ENCODE measurements at places on chromosomes 7 and 10. TPM values are rescaled to one million over a fixed set of nuclear protein-coding genes. Genes with fewer than 3 reads are reported as not detected.

- no peak for DNase-seq
Observed at GRCh38 chr10:106175760-106176377, 988.6 kb downstream of the SORCS1 start.

DNA sequence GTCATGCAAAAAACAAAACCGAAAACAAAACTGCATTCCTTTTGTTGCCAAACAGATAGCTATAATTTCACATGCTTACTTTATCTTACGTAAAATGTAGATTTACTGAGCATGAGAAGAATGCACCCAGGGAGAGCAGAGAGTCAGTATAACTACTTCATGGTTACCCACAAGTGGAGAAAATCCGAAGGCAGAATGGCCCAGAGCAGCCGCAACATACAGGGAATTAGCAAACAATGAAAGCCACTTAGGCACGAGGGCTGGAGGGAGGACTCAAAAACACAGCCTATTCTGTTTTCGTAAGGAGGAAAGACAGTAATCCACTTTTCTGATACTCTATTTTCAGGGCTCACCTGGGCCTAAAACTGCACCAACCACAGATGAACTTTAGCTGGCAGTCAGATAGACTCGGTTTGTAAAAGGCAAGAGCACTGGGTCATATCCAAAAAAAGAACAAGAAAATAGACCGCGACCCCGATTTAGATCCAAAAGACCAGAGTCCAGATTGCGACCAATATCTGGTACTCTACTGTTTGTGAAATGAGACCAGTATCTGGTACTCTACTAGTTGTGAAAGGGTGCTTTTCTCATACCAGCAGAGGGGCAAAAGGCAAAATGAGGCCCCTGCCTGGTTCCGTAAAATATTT is 1.3 kb downstream of the ITPRIP start:
- no peak for DNase-seq

GRCh38 chr10:88974446-88975376 is 15.9 kb upstream of the FAS start:
- DNase-seq, result no peak

- no peak for DNase-seq
Observed at GRCh38 chr7:108452707-108453106, 3.5 kb downstream of the NRCAM start.

- DNase-seq, result no peak
Observed at GRCh38 chr7:67842571-67842970, 845.9 kb downstream of the TYW1 start.

- no peak for DNase-seq
Observed at GRCh38 chr7:151309311-151309710, 32.3 kb upstream of the NUB1 start.

DNA sequence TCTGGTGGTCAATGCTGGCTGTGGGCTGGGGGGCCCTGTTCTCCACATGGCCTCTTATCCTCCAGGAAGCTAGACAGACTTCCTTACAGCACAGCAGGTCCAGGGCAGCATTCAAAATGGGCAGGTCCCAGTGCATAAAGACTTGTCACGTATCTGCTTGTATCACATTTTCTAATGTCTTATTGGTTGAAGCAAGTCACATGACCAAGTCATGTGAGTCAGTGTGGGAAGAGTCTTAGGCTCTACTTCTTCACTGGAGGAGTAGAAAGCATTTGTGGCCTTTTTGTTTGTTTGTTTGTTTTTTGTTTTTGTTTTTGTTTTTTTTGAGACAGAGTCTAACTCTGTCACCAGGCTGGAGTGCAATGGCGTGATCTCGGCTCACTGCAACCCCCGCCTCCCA is 104.7 kb downstream of the COL13A1 start:
- DNase-seq, result no peak

DNA sequence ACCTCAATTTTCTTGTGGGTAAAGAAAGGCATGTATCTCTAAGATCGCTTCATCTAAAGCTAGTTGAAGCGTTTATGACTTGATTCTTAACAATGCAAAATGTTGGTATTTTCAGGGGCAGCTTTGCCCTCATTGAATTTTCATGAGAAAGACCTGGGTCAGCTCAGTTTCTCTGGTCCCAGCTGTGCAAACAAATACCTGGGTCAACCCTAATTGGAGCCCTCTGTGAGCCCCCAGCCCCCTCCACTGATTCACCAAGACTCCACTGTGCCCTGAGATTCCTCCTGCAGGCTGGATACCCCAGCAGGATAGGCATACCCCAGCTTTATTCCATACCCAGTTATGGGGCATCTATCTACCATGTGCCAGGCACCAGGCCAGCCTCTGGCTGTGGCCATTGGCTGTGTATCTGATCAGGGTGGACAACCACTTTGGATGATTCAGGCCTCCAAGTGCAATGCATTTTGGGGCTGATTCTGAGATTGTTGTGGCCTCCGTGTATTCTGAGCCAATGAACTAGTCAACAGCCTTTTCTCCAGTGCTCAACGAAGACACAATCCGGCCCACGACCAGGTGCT is 201.9 kb downstream of the MYOF start:
- DNase-seq, result no peak

DNA sequence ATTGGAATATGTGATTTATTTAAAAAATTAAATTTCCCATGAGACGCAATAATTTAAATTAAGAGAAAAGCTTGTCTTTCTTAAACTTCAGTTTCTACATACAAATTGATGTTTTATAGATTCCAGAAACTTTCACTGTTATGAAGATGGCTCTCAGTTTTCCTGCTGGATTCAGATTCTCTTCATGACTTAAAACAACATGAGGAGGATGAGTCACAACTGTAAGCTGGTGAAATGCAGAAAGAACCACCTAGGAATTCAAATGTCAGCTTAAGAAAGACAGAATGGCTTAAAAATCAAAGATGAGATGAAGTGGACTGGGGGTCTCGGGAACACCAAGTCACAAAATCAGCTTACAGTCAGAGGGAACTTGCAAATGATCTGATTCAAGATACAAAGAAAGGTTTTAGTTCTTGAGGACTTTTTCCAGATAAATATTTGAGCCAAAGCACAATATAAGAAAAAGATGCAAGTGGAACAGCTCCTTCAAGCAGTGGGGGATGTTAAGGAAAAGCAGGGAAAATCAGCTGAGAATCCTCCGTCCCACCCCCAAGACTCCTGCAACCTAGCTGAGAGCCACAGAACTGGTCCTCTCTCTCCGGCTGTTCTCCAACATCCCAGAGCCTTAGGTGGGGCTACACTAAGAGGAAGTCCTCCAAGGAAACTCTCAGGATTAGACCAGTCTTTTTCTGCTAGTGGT is 279.8 kb downstream of the KCNMA1 start:
- no peak for DNase-seq

GRCh38 chr10:44689368-44689767 is 221.8 kb upstream of the TMEM72 start:
- no peak for DNase-seq

DNA sequence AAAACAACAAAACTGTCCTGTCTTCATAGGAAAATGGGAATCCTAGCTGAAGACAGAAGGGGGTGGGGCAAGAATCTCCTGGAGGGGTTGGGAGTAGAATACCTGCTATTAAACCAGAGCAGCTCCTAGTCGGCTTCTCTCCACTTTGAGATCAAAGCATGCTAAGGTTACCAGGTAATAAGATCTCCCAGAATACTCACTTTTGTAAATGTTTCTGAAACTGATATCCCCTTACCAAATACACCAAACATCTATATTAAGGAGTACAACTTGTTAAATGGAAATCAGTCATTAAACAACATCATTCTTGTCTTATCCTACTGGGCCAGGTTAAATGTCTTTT is 29.5 kb upstream of the DAGLB start:
- no peak for DNase-seq

DNA sequence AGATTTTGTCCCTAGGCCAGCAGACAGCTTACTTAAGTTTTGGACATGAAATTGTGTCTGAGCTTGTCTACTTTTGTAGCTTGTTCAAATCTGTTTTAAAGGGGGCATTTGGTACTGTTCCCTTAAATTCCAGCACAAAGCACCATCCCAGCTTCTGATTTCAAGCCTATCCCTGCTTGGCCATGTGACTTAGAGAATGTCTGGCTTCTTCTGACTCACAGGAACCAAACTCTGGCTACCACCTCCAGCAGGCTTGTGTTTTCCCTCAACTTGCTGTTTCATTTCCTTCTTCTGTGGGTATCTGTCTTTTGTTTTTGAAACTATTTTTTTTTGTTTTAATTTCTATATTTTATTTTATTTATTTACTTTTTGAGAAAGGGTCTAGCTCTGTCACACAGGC is 97.9 kb upstream of the FZD8 start:
- DNase-seq, result no peak

DNA sequence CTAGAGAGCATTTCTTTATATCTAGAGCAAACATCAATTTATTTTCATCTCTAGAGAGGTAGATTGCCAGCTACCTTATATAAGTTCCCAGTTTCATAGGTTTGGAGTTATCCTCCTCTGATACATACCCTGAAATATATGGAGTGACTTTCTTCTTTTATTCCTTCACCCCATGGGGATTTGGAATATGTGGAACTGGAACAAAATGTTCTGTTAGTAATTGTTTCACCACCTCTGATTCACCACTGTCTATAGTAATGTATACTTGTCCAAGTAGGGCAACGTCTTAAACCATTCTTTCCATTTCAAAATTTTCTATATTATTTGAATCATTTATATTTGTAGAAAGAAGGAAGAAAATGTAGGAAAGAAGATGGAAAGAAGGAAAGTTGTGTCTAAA is 511.2 kb upstream of the KCND2 start:
- no peak for DNase-seq

GRCh38 chr10:8242295-8242872 is 187.9 kb downstream of the GATA3 start:
- no peak for DNase-seq

TMEM184A gene
- 11.5 TPM for total RNA-seq

EGFR gene
- 110 TPM for total RNA-seq

MSMB gene
- not detected for total RNA-seq

SYT15B gene
- 61.2 TPM for total RNA-seq

KCNH2 gene
- total RNA-seq, result 2.9 TPM

DNAJB12 gene
- total RNA-seq, result 81.7 TPM

IFIT1B gene
- not detected for total RNA-seq

CNPY1 gene
- not detected for total RNA-seq

WDFY4 gene
- 48.9 TPM for total RNA-seq

Measured in upper lobe of left lung (tissue), 6 donors.